Sigmoid colon (tissue), 7 donors: ENCODE measurements at places on chromosomes 7 and 10. TPM values are rescaled to one million over a fixed set of nuclear protein-coding genes. Genes with fewer than 3 reads are reported as not detected.

DNA sequence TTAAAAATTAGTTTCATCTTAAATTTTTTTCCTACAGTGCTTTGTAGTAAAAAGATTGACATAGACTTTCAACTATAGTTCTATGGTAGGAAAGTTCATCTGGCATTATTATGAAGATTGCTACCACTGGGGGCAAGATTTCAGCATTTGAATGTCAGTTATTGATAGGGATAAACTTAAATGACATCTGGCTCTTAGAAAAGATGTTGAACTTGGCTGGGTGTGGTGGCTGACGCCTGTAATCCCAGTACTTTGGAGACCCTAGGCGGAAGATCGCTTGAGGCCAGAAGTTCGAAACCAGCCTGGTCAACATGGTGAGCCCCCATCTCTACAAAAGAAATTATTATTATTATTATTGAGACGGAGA is 1.4 kb upstream of the TRA2A start:
- no peak for DNase-seq

The CDHR1 gene
- 6.2 TPM for polyA plus RNA-seq

The IRF5 gene
- polyA plus RNA-seq: 4.8 TPM

DNA sequence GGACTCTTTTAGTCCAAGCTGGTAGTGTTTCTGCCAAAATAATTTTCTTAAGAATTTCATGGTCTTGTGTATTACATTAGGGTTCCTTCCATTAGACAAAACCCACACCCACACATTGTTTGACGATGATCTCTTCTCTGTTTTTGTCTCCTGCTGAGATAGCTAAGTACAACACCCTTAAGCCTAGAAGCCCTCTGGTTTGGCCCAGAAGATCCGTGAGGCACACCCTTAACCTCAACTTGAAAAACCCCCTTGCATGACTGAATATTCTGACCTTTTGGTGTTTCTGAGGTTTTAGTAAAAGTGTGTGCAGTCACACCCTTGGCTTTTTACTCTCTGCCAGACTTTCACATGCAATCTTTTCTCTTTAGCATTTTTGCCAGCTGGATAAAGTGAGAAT is 29.3 kb upstream of the ERCC6 start:
- no peak for DNase-seq

The PLAC9 gene
- 23.4 TPM for polyA plus RNA-seq

DNA sequence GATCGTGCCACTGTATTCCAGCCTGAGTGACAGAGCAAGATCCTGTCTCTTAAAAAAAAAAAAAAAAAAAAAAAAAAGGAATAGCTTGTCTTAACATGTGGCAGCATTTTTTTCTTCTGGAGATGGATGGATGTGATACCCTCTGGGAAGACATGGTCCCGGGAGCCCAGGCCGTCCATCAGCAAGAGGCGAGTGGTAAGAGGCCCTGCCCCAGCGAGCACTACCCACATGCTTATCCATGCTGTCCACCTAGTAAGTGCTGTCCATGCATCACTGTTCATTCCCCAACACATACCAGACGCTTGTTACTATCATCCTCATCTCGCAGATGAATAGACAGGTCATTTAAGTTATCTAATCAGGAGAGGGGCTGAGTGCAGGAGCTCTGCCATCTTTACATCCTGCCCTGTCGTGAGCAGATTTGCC is 12.9 kb downstream of the ATP6V1F start:
- peak; percentile 52 for DNase-seq

DNA sequence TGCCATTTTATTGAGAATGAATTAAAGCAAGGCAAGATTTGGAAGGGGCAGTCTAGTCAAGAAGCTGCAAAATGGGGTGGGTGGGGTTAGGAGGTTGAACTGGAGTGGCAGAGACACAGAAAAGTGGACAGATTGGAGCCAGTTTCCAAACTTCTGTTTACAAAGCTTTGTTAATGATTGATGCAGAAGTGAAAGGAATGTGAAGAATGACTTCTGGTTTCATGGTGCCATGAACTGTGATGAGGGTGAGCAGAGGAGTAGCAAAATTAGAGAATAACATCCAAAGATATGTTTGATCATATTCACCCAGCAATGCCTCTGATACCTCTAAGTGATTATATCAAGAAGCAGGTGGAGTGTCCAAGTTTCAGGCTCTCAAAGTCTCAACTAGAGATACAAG is 1118.0 kb upstream of the C7orf33 start:
- no peak for DNase-seq

The GJC3 gene
- polyA plus RNA-seq: 0.31 TPM

DNA sequence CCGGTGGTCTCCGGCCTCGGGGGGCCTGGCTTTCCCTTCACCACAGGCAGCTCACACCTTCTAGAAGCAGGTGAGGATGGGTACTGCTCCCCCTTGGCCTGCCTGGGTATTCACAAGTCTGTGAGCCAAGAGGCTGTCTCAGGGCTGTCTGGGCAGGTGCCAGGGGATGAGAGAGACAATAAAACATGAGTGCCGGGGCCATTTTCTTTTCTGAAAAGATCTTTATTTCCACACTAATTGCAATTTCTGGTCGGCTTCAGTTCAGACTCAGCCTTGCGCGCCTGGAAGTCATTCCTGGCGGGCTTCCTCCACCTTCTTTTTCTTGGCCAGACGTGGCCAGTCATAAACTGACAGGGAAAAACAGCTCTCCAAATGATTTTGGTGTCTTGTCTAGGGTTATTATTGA is 171.2 kb downstream of the ARHGAP12 start:
- peak; percentile 84 for DNase-seq

- DNase-seq: no peak
These were observed 194.5 kb downstream of the SDK1 start for GRCh38 chr7:3495530-3495929.

DNA sequence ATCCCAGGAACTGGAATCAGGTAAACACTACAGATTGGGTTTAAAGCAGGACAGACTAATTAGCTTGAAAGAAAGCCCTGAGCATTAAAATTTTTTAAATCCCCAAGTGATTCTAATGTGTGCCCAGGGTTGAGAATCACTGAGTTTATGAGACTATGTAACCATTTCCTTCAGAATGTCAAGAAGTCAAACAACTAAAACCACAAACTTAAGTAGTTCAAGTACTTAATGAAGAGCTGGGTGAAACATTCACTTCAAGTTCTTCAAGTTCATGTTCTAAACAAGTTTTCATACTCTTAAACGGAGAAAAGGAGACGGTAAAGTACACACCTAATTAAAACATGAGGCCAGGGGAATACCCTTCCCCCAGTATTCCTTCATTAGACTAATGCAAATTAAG is 28.2 kb upstream of the TLL2 start:
- DNase-seq: no peak
